ENCODE measurements at places on chromosomes 11 and 22.
A peak's percentile ranks its signal among the peaks of the same experiment; 100 is the strongest.

DNA sequence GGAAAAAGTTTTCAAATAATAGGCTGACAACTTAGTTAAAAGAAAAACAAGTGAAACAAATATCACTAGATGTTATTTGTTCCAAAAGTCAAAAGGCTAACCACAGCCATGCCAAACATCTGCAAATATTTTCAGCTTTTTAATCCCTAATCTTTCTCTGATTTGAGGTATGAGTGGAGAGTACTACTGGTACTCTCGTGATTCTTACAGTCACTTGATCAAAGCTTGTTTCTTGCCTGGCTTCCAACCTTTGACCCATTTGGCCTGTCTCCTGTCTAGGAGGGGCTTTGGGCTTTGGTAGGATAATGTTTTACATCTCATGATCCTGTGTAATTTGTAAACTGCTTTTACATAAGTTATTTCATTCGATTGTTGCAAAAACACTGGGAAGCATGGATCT lies 301.8 kb upstream of the SORL1-AS1 start:
- DNase-seq, result no peak

- DNase-seq, result no peak
These were observed 84.6 kb upstream of the NAV2 start for GRCh38 chr11:19628018-19628417.

- DNase-seq, result no peak
These were observed 125.2 kb downstream of the MICAL2 start for GRCh38 chr11:12235553-12235946.

- DNase-seq, result no peak
These were observed 121.8 kb upstream of the SERPIND1 start for GRCh38 chr22:20652130-20652529.

GRCh38 chr11:16881766-16882165 lies 132.4 kb downstream of the PLEKHA7 start:
- DNase-seq, result no peak

DNA sequence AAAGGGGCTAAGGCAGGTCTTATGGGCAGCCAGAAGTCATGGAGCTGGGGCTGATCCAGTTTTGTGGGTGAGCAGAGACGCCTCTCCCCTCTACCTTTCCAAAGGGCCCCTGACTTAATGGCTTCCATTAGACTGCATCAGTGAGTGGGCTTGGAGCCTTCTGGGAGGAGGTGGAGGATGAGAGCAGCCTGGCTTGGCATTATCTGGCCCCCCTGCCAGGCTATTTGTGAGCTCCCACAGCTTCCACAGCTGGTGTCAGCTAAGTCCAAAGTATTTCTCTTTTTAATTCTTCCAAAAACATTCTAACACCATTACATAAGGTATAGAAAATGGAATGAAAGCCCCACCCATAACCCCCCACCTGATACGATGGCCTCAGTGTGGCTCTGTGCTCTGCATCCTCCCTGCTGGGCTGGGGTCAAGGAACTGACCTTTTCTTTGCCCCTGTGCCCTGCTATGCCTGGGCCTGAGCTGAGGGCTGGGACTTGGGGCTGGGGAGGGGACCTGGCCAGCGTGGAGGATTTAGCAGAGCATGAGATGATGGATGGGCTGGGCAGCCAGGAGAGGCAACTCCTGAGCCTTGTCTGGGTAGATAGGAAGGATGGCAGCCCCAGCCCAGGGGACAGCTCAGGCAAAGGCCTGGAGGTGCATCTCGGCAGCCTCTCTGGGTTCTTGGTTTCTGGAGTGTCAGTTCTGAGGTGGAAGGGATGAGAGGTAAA lies 4.0 kb downstream of the AIFM3 start:
- DNase-seq, result no peak

DNA sequence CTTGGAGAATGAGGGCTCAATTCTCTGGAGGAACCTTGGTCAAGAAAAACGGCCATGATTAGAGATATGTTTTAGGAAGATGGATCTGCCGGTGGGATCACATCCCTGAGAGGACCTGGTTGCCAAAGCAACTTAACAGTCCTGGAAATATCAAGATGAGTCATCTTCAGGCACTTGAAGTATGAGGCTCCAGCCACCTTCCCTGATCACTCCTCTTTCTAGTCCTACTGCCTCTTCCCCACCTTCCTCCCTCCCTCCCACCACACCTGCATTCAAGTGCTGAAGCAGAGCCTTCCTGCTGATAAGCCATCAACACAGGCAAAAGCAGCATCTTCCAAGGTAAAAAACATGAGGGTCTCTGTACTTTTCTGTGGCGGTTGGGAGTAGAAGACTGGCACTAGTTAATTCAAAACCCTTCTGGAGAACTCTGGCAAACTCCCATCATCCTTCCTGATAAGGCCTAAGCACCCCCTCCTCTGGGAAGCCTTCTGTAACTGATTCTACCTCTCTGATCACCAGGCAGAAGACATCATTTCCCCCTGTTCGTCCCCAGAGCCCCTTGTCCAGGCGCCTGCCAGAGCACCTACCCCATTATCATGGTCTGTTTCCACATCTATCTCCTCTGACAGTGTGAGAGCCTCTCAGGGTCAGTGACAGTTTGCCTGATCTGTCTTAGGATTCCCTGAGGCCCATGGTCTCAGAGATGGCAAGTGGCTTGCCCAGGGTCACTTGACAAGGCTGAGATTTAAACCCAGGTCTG lies 79.8 kb downstream of the CLPB start:
- no peak for DNase-seq

- DNase-seq, result no peak
These were observed 352.6 kb downstream of the DDX10 start for GRCh38 chr11:109017489-109017888.

DNA sequence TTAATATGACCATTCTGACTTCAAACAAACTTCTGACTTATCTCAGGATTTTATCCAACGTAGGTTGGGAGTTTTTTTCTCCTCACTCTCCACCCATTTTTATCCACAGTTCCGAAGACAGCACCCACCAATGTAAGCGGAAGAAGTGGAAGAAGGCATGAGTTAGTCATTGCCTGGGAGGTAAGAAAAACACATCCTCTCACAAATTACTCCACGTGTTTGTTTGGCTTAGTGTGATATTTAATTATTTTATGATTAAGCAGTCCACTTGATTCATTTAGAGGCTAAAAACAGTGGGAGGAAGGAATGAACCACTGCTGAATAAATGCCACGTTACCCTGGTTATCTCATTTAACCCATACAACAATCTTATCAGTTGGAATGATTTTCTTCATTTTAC lies 389.6 kb upstream of the ARHGAP42 start:
- DNase-seq, result no peak

GRCh38 chr11:122359081-122359571 lies 243.1 kb upstream of the BLID start:
- DNase-seq, result no peak

DNA sequence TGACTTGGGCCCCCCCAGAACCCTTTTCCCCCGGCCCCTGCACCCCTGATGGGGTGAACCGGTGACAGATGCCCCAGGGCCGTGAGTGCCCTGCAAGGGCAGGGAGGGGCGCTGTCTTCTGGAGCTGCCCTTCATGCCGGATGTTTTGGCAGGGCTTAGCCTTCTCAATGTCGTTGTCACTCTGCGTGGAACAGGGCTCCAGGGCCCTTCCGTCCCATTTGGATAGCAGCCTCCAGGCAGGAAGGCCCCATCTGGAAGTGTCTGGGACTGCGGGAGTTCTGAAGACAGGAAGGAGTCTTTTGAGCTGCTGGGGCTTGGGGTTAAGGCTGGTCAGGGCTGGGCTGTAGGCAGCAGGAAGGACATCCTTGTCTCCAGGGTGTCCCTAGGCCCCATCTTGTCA lies 4.6 kb downstream of the FRMD8 start:
- DNase-seq, result no peak

- no peak for DNase-seq
These were observed 32.6 kb upstream of the KCNQ1OT1 start for GRCh38 chr11:2732261-2732939.

GRCh38 chr22:45154383-45154782 lies 9.3 kb upstream of the NUP50 start:
- no peak for DNase-seq

- no peak for DNase-seq
These were observed 20.7 kb downstream of the SUSD2 start for GRCh38 chr22:24201681-24202614.

DNA sequence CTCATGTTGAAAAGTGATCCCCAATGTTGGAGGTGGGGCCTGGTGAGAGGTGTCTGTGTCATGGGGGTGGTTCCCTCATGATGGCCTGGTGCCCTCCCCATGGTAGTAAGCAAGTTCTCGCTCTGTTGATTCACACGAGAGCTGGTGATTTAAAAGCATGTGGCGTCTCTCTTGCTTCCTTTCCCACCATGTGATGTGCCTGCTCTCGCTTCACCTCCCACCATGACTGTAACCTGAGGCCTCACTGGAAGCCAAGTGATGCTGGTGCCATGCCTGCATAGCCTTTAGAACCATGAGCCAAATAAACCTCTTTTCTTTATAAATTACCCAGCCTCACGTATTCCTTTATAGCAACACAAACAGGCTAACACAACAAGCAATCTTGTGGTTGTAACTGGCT lies 52.4 kb downstream of the VSIG10L2 start:
- no peak for DNase-seq

DNA sequence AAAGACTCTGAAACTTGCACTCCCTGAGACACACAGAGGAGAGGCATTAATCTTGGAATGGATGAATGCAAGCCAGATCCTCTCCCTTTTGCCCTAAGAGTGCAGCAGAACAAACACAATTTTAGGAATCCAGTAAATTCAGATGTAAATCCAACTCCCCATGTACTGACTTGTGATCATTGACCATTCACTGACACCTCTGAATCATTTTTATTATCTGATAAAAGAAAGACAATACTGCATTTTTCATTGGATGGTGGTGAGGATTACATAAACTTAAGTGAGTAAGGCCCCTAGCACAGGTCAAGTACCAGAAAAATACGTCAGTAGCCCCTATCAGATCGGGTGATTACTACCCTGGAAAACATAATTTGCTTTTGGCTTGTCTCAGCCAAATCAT lies 782.9 kb upstream of the API5 start:
- DNase-seq, result no peak

- no peak for DNase-seq
These were observed 269.4 kb downstream of the TTC28 start for GRCh38 chr22:28410050-28410816.

DNA sequence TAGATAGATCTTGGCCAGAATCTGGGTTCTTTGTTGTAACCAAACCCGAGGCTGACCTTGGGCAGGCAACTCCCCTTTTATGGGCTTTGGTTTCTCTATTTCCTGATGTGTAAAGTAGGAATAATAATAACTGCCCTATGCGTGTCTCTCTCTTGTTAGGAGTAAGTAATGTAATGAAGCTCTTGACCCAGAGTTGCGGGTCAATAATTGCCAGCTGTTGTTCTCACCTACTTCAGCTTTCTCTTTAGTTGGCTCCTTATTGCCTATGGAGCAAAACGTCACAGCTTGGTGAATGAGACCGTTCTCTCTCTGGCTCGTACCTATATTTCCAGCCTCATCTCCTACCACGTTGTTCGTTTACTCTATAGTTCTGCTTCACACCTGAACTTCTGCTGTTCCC lies 56.6 kb upstream of the KIRREL3 start:
- no peak for DNase-seq

- no peak for DNase-seq
These were observed 227.1 kb downstream of the CEP164 start for GRCh38 chr11:117554601-117555333.

- no peak for DNase-seq
These were observed 62.8 kb upstream of the CCND1 start for GRCh38 chr11:69578167-69578566.

GRCh38 chr11:85827748-85828639 lies 17.1 kb upstream of the SYTL2 start:
- DNase-seq, result peak; percentile 94

GRCh38 chr11:126127898-126128297 lies 65.2 kb upstream of the CDON start:
- DNase-seq, result no peak

DNA sequence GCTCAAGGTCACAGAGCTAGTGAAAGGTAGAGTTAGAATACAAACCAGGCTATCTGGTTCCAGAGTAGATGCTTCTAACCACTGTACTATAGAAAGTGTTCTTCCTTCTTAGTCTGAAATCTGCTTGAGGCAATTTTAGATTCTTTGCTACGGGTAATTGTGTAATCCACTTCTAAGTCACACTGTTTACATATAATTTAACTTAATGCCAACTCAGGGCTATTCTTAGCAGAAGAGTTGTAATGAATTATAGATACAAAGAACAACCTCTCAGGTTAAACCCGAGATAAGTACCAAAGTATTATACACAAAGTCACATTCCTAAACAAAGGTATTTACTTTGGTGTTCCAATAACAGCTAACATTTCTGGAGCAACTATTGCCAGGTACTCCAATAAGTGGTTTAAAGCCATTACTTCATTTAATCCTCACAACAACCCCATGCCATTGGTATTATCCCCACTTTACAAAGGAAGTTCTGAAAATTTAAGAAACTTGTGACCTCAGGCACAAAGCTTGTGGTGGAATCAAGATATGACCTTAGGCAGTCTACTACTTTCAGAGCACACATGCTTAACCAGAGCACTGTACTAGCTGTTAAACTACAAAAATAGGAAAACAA lies 31.1 kb upstream of the DDI1 start:
- DNase-seq, result no peak

DNA sequence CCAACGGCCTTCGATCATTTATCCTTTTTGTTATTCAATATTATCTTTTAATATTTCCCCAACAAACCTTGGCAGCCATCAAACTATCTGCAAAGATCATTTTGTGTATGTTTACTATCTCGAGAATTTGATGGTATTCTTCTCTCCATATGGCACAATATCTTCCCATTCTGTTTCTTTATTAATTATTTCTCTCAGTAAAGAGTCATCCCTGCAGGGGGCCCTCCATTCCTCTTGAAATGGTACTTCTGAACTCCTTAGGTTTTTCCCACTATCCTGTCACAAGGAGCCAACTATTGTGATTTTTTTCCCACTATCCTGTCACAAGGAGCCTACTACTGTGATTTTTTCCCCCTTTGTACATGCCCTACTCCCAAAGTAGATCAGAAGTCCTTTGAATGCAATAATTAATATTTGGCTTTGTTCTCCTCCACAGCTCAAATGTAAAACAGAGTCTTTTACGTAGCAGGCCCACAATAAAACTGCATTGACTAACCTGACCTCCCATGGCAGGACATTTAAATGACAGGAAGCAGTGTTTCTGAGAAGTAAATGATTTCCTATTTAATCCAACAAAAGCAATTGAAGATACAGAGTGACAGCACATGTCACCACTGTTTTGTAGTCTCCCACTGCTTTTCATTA lies 43.3 kb downstream of the PDGFD start:
- no peak for DNase-seq

- DNase-seq, result no peak
These were observed at the start of gene TUB for GRCh38 chr11:8080674-8081590. Gene TUB (plus strand): TSS chr11:8081211. CDS start chr11:8081511, 300 bp downstream.

DNA sequence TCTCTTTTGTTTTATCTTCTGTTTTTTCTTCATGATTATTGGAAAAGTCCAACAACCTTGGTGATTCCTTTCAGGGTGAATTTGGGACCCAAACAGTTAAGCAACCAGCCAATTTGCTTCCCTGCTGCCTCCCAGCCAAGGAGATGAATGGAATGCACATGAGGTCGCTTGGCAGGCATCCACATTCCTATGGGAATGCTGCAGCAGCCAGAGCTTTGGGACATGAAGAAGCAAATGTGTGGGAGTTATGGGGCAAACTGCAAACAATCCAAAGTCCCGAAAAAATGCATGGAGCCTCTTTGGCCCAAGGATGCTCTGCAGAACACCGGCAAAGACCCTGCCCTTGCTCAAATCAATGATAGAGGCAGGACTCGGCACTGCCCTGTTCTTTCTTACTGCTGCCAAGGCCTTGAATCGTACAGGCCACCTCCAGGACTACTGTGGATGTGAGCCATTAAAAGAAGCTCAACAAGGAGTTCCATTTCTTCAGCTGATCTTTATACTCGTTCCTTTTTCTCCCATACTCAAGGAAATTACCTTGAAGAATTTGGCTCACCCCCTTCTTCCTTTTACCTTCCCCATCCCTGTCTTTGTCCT lies 117.3 kb upstream of the TEAD1 start:
- DNase-seq, result no peak

GRCh38 chr11:12211331-12212065 lies 101.1 kb downstream of the MICAL2 start:
- no peak for DNase-seq
